EL (cell line): ENCODE measurements at places on chromosomes 4 and X.

DNA sequence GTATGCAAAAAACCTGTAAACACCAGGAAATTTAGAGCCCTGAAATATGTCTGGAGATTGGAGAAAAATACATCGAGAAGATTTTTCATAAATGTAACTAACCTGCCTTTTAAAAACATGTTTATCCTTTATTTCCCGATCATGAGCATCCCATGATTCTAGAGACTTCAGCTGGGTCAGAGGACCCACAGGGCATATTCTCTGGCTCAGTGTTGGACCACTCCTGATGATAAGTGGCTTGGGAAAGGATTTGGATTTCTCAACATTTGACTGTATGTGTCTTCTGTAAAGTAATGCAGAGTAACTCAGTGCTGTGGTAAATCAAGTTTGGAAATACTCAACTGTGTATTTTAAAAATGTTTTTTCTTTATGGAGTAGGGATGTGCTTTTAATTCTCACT lies 40.0 kb upstream of the ANK2 start:
- no peak for DNase-seq

- DNase-seq, result no peak
Measured at GRCh38 chr4:162874748-162875147, 291.9 kb downstream of the NAF1 start.

- DNase-seq, result no peak
Measured at GRCh38 chr4:38618505-38618904, 45.5 kb upstream of the KLF3 start.

DNA sequence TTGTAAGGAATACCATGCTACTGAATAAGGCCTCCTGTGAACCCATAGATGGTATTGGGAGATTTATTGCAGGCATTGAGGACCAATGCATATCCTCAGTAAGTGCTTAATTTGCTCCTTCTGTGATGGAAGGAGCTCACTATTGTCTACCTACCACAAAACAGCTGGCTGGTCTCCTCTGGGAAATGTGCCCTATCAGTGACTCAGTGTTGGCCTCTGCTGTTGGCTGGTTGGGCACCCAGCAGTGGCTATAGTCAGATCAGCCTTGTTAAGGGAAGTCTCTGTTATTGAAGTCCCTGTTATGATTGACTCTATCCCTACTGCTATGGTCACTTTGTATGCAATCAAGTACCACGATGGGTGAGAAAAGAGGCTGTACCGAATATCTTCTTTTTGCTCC lies 27.5 kb upstream of the OTUD4 start:
- no peak for DNase-seq

DNA sequence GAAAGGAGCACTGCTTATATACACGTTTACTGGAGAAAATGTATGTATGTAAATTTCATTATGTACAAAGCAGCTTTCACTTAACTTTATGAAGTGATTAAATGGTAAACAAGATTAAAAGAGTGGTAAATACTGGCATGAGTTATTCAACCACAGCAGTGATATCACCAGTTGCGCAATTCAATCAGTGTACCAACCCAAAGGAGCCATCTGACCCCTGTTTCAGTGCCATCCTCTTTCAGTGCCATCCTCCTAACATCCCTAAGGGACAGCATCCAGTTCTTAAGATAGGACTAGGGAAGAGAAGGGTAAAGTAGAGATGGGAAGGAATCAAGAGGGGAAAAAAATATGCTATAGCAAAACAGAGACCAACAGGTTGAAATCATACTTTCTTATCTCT lies 16.2 kb downstream of the HPF1 start:
- DNase-seq, result peak; percentile 25

DNA sequence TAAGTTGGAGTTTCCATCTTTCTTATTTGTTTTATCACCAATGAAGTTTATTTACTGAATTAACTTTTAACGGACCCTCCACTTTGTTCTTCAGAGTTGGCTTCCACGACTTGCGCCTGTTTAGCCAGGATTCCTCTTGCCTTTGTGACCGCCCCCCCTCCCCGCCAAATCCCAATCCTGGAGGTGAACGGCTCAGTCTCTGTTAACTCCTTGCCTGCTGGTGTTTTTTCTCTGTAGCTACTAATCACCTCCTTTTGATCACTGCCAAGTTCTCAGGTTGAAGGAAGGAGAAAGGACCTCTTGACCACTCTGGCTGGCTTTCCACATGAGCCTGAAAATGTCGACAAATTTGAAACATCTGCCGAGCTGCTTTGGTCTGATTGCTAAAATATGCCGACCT lies 46.8 kb upstream of the BCOR start:
- DNase-seq, result no peak

DNA sequence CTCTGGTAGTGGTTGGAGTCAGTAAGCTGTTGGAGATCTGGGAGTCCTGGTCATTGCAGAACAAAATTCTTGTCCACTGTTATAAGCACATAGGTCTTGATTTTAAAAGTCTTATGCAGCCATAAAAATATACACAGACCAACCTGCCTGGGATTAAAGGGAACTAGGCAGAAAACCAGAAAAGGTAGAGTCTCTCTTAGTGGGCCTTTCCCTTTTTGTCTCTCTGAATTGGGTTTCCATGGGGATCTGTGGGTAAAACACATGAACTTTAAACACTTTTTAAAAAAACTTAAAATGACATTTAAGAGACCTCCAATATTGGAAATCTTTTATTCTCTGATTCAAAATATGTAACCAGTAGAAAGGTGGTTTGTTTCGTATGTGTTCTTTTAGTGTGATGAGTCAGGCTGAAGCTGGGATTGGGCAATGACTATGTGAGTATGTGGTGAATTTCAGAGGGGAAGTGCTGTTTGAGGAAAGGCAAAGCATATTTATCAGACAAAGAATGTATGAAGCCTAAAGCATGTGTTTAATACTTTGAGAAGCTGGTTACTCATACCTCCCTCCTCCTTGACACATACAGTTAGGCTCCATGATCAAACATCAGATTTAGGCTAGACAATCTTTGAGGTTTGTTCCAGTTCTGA lies 29.6 kb downstream of the SLC16A2 start:
- peak; percentile 91 for DNase-seq

DNA sequence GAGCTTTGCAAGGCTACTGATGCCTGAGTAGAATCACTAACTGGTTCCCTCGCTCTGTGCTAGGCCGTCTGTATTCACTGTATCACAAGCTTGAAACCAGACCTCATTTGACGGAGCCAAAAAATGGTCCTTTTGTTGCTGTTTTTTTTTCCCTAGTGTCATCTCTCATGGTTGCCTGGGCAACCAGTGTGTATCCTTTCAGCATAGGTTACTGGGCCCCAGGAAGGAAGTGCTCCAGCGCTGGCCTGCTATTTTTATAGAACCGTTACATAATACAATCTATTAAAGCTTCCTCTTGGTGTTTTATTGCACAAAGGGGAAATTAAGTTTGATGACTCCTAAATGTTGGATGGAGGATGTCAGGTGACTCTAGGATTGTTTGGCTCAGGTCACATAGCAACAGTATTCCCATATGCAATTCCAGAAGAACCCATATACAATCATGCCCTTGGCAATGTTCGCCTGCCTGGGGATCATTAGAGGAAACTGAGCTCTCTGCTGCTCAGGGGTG lies 220.4 kb downstream of the SPRY1 start:
- no peak for DNase-seq

- DNase-seq, result no peak
Measured at GRCh38 chr4:122619611-122620010, 1.3 kb downstream of the IL21 start.

DNA sequence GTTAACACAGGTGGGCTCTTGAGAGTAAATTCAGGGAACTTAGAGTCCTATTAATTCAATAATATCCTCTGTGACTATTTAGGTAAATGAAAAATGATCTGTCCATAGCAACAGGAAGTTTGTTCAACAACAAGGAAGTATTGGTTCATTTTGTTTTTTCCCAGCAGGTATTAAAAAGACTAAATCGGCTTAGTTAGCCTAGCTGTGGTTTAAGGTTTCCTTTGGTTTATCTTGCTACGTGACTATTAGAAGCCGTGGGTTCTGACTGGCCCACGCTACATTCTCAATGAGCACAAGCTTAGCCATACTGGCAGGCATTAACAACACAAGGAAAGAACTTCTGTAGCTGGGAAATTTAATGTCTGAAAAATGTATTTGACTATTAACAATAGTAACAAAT lies 168.8 kb upstream of the HS3ST1 start:
- no peak for DNase-seq

- DNase-seq, result no peak
Measured at GRCh38 chr4:73090738-73091137, 21.2 kb upstream of the COX18 start.

GRCh38 chrX:916230-916599 lies 285.6 kb downstream of the SHOX start:
- peak; percentile 90 for DNase-seq

DNA sequence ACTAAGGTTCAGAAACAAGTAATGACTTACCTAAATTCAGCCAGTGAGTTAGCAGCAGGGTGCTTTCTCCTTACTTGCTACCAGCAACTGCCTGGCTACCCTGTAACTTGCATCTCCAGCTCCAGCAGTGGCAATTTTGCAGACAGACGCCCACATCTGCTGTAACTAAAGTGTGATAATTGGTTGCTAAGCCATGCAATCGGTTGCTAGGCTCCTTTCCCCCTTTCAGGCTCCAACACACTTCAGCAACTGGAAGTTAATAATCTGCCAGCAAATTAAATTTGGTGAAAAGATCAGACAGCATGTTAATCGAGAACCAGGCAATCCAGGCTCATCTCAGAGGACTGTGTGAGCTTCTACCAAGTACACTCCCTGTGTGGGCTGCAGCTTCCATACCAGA lies 24.2 kb upstream of the ARHGEF9 start:
- no peak for DNase-seq

GRCh38 chr4:121594796-121595526 lies 101.8 kb downstream of the ANXA5 start:
- DNase-seq, result peak; percentile 62

GRCh38 chrX:154516656-154517100 lies 646 bp upstream of the FAM3A start:
- no peak for DNase-seq

DNA sequence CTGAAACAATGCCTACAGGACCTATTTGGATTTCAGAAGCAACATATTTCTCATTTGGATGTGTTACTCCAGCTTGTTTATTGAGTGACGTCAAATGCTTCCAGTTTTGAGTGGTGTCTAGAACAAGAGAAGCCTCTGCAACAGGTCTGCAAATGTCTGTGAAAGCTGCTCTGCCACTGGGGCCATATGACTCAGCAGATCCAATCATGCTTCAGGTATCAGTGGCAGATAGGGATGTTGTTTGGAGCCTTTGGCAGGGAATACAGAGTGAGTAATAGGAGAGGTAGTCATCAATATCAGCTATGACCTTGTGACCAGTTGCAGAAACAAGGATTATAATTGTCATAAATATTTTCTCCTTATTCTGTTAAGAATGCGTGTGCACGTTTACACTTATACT lies 141.1 kb upstream of the ZXDA start:
- DNase-seq, result no peak

DNA sequence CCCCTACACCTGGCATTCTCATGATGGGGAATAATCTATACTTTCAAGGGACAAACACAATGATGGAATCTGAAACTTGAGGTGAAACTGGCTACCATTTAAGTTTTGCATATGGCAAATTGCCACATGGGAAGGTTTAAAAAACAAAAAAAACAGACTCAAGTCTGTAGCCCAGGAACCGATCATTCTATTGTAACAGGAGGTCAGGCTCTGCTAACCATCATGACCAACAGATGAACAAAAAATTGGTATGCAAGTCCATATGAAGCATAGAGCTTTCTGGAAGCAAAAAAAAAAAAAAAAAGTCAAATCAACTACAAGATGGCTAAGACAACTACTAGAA lies 594.3 kb upstream of the DIPK2B start:
- no peak for DNase-seq

DNA sequence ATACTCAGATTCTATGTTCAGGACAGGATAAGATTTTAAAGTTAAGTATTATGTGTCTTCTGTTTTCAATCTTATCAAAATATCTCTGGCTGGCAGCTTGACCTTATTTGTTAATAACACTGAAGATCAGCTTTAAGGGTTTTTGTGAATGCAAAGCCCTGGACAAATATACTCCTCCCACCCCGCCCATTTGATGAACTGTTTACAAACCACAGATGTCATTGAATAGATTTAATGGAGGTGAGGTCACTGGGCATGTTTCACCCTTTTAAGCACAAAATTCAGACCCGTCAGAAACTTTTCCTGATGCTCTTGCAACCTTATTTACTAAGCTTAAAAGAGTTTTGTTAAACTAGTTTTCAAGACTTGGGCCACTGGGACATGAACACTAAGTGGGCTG lies 10.1 kb upstream of the CXCL8 start:
- DNase-seq, result peak; percentile 43

DNA sequence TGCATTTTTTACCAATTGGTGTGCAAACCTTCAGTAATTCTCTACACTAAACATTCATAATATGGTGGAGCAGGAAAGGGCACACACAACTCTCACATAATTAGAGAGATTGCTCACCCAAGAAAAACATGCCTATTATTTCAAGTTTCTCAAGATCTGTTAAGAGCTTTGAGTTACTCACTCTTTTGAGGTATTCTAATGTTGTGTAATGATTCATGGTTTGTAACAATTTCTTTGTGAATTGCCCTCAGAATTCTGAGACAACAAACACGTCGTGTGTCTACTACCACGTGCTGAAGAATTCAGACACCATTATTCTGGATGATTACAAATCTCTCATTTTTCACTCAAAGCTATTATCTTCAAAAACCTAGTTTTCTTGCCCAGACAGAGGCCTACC lies 82.8 kb downstream of the PDGFC start:
- DNase-seq, result peak; percentile 67
